H1 (cell line): ENCODE measurements at places on chromosomes 16 and 17. TPM values are rescaled to one million over a fixed set of nuclear protein-coding genes. Genes with fewer than 3 reads are reported as not detected.

STH gene
- not detected in 2 replicates for polyA plus RNA-seq

TEKT3 gene
- 2.9 and 3.1 TPM in 2 replicates for polyA plus RNA-seq

KCNJ18 gene
- polyA plus RNA-seq, result not detected in 2 replicates

STARD3 gene
- polyA plus RNA-seq, result 80.3 and 116 TPM in 2 replicates

SDK2 gene
- 4.1 and 5.9 TPM in 2 replicates for polyA plus RNA-seq

GPR179 gene
- 0.02 and 0.03 TPM in 2 replicates for polyA plus RNA-seq

ZNRF1 gene
- polyA plus RNA-seq, result 33.5 and 42.5 TPM in 2 replicates

SPN gene
- polyA plus RNA-seq, result 1.3 and 1.5 TPM in 2 replicates

XAF1 gene
- not detected in 2 replicates for polyA plus RNA-seq

UBB gene
- polyA plus RNA-seq, result 1,439 and 1,605 TPM in 2 replicates

SEPTIN1 gene
- polyA plus RNA-seq, result 0.24 and 0.57 TPM in 2 replicates

CAPNS2 gene
- 0.08 TPM in 1 of 2 replicates, not detected in the other for polyA plus RNA-seq

NLRC3 gene
- polyA plus RNA-seq, result 0.18 and 0.25 TPM in 2 replicates

SCNN1B gene
- 0.20 and 0.25 TPM in 2 replicates for polyA plus RNA-seq

TP53TG3C gene
- not detected in 2 replicates for polyA plus RNA-seq

DNA sequence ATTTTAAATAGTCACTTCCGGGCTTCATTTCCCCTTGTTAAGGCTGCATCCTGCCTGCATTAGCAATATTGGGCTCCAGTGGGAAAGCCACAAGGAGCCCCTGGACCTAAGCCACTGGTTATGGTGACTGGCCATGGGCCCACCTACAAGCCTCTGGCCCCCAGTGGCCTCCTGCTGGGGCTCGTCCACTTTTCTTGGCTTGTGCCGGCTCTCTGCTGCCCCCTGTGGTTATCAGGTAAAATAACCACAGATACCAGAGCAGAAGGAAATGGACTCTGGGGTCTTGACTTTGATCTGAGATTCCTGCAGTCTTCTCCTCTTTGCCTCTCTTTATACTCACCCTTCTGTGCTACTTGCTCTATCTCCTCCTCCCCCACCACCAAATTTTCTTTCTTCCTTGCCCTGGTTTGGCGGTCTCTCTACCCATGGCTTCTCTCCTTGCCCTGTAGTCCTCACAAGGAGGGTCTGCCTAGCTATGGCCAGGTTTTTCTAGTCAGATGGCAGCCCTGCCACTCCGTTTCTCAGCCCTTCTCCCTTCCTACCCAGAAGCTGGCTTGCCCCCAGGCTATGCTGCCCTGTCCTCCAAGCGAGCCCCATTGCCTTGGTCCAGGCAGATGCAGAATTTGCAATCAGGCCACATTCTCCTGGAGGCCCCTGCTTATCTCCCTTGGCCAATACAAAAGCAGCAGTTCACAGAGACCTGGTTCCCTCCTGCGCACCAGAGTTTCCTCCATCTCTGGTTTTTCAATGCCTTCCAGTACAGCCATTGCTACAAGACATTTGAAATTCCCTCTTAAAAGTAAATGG, 82.9 kb upstream of the RCVRN start:
- peak; percentile 72 for DNase-seq
- no peak overlapping the region for H3K4me3 ChIP-seq
- H3K27me3 ChIP-seq, result no peaks in the 10 kb centered on the region
- H3K27ac ChIP-seq, result no peak overlapping the region
- no peaks in the 10 kb centered on the region for H3K4me1 ChIP-seq
- H3K36me3 ChIP-seq, result no peaks in the 10 kb centered on the region

DNA sequence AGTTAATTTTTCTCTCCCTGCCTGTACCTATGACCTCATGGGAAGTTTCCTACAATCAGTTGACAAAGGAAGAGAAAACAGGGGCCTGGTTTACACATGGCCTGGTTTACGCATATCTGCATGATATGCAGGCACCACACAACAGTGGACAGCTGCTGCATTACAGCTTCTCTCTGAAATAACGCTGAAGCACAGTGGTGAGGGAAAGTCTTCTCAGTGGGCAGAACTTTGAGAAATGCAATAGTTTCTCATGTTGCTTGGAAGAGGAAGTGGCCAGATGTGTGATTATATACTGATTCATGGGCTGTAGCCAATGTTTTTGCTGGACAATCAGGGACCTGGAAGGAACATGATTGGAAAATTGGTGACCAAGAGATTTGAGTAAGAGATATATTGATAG, 324.1 kb upstream of the GOT2 start:
- H3K27me3 ChIP-seq, result no peaks in the 10 kb centered on the region
- no peaks in the 10 kb centered on the region for H3K4me1 ChIP-seq
- no peak overlapping the region for H3K4me3 ChIP-seq
- DNase-seq, result no peak

DNA sequence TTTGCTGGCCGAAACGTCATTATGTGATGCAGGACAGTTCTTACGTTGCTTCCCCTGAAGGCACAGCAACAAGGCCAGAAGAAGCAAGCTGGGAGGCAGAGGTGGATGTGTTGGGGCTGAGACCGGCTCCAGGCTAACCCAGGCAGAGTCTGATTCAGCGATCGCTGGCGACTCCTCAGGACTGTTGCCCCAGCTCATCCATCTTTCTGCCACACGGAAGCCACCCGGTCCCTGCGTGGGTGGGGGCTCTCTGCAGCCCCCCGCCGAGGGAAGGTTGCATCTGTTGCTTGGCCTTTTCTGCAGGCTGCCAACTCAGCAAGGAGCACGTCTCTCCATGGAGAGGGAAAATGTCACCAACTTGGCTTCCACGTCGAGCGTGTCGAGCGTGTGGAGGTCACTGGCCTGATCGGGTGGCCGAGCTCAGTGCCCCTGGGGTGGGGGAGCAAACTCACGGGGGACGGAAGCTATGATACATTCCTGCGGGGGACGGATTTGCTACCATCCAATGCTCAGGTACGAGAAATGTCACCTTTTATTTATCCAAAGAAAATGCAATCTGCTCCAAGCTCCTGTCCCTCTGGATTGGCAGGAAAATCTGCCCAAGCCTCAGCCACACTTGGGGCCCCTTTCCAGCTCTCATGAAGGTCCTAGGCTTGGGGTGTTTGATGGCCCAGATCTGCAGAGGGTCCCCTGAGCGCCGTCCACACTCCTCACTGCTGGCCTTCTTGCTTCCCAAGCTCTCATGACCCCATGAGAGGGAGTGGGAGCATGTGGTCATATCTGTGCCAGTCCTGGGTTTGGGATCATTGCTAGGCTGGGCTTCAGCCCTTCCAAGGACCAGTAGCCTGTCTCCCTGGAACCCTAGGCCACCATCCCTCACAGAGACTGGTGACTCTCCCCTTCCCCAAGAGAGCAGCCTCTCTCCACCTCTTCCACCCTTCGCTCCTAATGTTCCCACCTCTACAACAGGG, 69.4 kb downstream of the RPH3AL start:
- DNase-seq, result no peak
- no peak overlapping the region for H3K4me3 ChIP-seq
- peaks cover 3% of the 10 kb centered on the region for H3K4me1 ChIP-seq

- DNase-seq, result no peak
- no peaks in the 10 kb centered on the region for H3K27me3 ChIP-seq
- peaks cover 5% of the 10 kb centered on the region; the same call in 1 of the 2 replicates for H3K36me3 ChIP-seq
- no peaks in the 10 kb centered on the region for H3K4me1 ChIP-seq
- H3K4me3 ChIP-seq, result no peak overlapping the region
- H3K27ac ChIP-seq, result no peak overlapping the region
Observed at GRCh38 chr16:259226-259625, 16.5 kb downstream of the RGS11 start.

GRCh38 chr17:36533935-36534839, 481 bp downstream of the MYO19 start:
- H3K27me3 ChIP-seq, result no peaks in the 10 kb centered on the region
- peaks cover 5% of the 10 kb centered on the region; the same call in 1 of the 2 replicates for H3K4me1 ChIP-seq
- H3K27ac ChIP-seq, result peak overlapping the region; percentile 95
- DNase-seq, result peak; percentile 44

DNA sequence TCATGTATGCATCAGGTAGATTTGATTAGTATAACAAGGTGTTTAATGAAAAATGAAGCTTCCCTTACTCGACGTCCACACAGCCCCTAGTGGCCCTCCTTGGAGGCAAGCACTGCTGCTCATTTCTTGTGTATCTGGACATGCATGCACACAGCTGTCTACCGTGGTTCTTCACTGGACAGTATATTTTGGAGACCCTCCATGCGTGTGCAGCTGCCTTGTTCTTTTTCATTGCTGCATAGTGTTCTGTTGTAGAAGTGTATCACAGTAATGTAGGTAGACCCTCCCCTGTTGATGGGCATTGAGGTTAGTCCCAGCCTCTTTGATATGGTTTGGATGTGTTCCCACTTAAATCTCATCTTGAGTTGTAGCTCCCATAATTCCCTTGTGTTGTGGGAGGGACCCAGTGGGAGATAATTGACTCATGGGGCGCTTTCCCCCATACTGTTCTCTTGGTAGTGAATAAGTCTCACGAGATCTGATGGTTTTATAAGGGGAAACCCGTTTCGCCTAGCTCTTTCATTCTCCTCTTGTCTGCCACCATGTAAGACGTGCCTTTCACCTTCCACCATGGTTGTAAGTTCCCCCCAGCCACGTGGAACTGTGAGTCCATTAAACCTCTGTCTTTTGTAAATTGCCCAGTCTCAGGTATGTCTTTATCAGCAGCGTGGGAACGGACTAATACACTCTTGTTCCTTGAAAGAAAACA, 6.3 kb downstream of the CMIP start:
- H3K27ac ChIP-seq, result no peak overlapping the region
- H3K4me1 ChIP-seq, result peaks cover 35% of the 10 kb centered on the region
- H3K4me3 ChIP-seq, result no peak overlapping the region
- no peaks in the 10 kb centered on the region for H3K36me3 ChIP-seq
- DNase-seq, result no peak
- H3K27me3 ChIP-seq, result no peaks in the 10 kb centered on the region

- no peak overlapping the region for H3K4me3 ChIP-seq
- H3K27ac ChIP-seq, result no peak overlapping the region
- peaks cover 6% of the 10 kb centered on the region; the same call in 1 of the 2 replicates for H3K27me3 ChIP-seq
- peaks cover 2% of the 10 kb centered on the region for H3K4me1 ChIP-seq
- H3K36me3 ChIP-seq, result no peaks in the 10 kb centered on the region
Observed at GRCh38 chr16:5030251-5030870, 3.4 kb downstream of the NAGPA start.

GRCh38 chr17:54727624-54728023, 173.0 kb upstream of the TOM1L1 start:
- no peaks in the 10 kb centered on the region for H3K4me1 ChIP-seq
- H3K27me3 ChIP-seq, result no peaks in the 10 kb centered on the region
- H3K36me3 ChIP-seq, result no peaks in the 10 kb centered on the region
- H3K27ac ChIP-seq, result no peak overlapping the region
- DNase-seq, result no peak

DNA sequence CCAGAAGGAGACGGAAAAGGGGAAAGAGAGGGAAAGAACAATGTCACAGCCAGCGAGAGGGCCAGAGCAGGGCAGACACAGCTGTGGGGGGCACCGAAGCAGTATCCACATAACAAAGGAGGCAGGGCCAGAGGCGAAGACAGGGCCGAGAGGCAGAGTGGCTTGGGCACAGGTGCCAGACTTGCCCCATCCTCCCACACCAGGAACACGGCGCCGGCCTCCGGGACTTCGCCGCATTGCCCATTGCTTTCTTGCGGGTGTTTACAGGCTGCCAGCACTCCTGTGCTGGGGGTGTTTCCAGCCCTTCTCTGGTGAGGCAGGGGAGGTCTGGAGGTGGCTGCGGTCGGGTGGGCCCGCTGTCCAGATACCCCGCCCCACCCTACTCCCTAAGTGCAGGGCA, 78.0 kb downstream of the ENGASE start:
- no peak overlapping the region for H3K4me3 ChIP-seq
- H3K4me1 ChIP-seq, result peaks cover 27% of the 10 kb centered on the region
- H3K27me3 ChIP-seq, result no peaks in the 10 kb centered on the region
- DNase-seq, result peak; percentile 63

DNA sequence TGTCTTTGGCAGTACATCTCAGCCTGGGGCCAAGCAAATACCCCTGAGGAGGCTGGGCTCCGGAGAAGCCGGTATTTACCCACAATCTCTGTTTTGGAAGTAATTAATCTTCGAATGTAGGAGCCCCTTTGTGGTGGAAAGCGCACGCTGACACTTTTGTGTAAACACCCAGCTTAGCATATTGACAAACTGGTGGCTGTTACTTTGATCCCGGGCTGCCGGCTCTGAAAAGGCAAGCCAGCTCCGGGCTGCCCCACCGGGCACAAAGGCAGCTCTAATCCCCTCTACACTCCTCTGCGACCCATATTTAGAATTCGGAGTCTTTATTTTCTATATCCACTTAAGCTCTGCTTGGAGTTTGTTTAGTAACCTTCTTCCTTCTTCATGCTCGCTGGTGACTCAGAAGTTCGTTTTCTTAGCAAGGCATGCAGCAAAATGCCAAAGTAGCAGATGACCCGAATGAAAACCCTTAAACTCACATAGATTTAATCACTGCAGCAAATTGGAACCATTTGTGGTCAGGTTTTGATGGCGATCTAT, 144.0 kb upstream of the IRX3 start:
- H3K27me3 ChIP-seq, result no peaks in the 10 kb centered on the region
- no peak overlapping the region for H3K4me3 ChIP-seq
- no peak overlapping the region for H3K27ac ChIP-seq
- no peaks in the 10 kb centered on the region for H3K36me3 ChIP-seq

- H3K27me3 ChIP-seq, result no peaks in the 10 kb centered on the region
- H3K36me3 ChIP-seq, result peaks cover 50% of the 10 kb centered on the region
- no peaks in the 10 kb centered on the region for H3K4me1 ChIP-seq
- no peak overlapping the region for H3K4me3 ChIP-seq
- DNase-seq, result no peak
Observed at GRCh38 chr16:4837733-4838501, 9.2 kb downstream of the GLYR1 start.

DNA sequence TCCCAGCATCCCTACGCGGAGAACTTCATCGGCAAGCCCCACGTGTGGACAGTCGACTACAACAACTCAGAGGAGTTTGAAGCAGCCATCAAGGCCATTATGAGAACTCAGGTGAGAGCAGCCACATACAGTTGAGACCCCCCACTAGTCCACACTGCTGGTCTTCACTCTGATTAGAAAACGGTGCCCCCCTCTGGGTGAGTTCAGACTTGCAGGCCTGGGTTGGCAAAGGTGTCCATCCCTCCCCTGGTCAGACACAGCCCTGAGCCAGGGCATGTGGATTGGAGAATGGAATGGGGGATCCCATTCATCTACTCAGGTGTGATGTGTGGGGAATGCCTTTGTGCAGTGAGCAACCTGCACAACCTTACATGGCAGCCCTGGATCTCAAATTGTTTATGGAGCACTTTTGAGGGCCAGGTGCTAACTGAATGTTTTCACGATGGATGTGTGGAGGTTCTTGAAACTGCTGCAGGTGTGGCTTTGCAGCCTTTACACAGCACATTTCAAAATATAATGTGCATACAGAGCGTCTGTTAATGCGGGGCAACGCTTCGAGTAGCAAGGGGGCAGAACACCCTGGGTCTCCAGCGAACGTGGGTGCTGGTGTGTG, 72.6 kb downstream of the MGAT5B start:
- peaks cover 11% of the 10 kb centered on the region; the same call in 1 of the 2 replicates for H3K4me1 ChIP-seq
- peak; percentile 93 for DNase-seq
- no peak overlapping the region for H3K27ac ChIP-seq
- no peaks in the 10 kb centered on the region for H3K27me3 ChIP-seq
- H3K4me3 ChIP-seq, result no peak overlapping the region

DNA sequence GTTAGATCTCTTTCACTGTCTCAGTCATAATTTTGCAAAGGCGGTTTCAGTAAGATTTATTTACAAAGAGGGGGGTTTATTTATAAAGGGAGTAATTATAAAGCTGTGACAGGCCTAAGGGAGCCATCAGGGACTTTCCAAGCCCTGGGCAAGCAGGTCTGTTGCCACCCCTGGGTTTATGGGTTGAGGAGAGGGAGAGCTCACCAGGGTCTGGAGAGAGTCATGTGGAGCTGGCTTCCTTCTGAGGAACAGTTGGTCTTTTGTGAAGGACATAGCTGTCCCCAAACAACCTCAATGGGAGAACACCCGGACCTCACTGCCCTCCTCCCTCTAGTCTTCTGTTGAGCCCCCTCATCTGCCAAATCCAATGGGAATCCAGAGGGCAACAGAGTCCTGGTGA, 9.8 kb downstream of the ITGAM start:
- peaks cover 3% of the 10 kb centered on the region for H3K4me1 ChIP-seq
- H3K27ac ChIP-seq, result no peak overlapping the region
- H3K36me3 ChIP-seq, result no peaks in the 10 kb centered on the region
- H3K27me3 ChIP-seq, result peaks cover 2% of the 10 kb centered on the region; the same call in 1 of the 2 replicates
